ENCODE measurements at places on chromosomes 3 and 15. TPM values are rescaled to one million over a fixed set of nuclear protein-coding genes. Genes with fewer than 3 reads are reported as not detected.

DNA sequence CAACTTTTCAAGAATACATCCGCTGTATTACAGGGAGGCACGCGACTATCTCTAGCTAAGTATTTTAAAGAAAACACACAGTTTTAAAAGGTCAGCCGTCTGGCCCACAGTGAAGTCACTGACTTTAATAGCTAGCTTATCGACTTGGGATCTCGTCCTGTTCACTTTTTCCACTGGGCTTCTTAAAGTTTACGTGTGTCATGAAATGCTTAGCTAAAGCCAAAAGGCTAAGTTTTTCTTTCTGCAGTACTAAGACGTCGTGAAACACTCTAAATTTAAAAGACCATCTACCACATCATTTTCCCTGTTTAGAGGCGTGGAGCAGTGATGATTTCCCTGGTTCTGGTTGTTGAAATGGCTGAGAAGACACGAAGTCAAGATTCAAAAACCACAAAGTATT lies 27.1 kb downstream of the LRIG1 start:
- DNase-seq: no peak

- DNase-seq: no peak
These were observed 37.4 kb upstream of the CILP start for GRCh38 chr15:65248511-65249255.

GRCh38 chr3:9153904-9154619 lies 95.4 kb downstream of the SRGAP3 start:
- no peak for DNase-seq

- no peak for DNase-seq
These were observed 10.5 kb downstream of the BTD start for GRCh38 chr3:15612001-15612400.

DNA sequence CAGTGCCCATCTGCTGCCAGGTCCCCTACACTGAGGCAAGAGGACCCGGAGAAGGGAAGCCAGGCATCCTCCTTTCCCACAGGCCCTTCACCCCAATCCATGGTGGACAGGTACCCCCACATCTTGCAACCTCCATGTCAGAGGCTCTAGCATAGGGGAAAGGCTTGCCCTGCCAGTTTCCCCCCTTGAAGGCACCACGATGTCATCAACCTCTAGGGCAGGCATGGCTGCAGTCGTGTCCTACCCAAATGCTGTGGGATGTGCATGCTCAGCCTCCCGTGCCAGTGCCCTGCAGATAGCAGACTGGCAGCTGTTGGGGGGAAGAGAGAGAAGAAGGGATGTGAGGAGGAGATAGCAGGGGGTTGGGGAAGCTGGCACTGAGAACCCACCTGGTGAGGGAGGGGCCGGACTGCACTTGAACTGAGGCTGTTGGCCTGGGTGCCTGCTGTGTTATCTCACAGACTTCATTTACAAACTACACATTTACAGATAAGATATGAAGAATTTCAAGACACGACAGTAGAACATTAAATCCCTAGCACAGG lies 197.5 kb downstream of the ADAMTS9 start:
- DNase-seq: no peak

DNA sequence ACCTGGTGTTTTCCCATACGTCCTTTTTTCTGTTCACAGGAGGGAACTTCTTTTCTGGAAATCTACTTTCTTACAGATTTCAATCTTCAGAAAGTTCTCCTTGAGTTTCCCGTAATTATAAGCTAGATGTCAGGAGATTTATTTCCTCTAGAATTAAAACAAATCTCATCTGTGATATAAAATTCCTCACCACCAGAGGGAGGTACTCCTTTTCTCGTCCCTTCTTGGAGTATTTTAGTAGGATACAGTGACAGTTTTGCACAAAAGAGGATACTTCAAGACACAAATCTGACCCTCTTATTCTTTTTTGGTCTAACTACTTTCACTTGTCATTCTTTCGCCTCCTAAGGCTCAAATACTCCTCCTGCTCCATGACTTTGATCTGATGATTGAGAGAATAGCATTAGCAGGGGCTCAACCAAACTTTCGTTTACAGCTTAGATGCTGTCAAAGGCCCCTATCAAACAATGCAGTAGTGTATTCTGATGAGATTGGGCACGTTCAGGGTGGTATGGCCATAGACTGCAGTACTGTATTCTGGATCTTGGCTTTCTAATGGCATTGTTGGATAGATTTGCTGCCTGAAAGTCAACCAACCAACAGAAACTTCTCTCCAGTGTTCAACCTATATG lies 38.0 kb downstream of the TMEM41A start:
- peak; percentile 69 for DNase-seq

- DNase-seq: no peak
These were observed 285.0 kb downstream of the SQOR start for GRCh38 chr15:45919806-45920205.

GRCh38 chr3:15361494-15362214 lies 29.3 kb upstream of the SH3BP5 start:
- DNase-seq: peak; percentile 50

Gene SEMA3G
- 0.11 TPM for total RNA-seq

Gene GOLGA8S
- total RNA-seq: not detected

Gene UBAP1L
- total RNA-seq: 6.5 TPM

Gene LEKR1
- 6.4 TPM for total RNA-seq

Gene CSPG4
- 0.11 TPM for total RNA-seq

Gene SLC22A14
- total RNA-seq: not detected

Gene MINAR1
- 3.8 TPM for total RNA-seq

Gene GMPS
- total RNA-seq: 50.9 TPM

Gene ACAN
- total RNA-seq: not detected

Measured in Karpas-422 (cell line).